HCT116 (cell line): ENCODE measurements at places on chromosomes 12 and 14.
A peak's percentile ranks its signal among the peaks of the same experiment; 100 is the strongest.

DNA sequence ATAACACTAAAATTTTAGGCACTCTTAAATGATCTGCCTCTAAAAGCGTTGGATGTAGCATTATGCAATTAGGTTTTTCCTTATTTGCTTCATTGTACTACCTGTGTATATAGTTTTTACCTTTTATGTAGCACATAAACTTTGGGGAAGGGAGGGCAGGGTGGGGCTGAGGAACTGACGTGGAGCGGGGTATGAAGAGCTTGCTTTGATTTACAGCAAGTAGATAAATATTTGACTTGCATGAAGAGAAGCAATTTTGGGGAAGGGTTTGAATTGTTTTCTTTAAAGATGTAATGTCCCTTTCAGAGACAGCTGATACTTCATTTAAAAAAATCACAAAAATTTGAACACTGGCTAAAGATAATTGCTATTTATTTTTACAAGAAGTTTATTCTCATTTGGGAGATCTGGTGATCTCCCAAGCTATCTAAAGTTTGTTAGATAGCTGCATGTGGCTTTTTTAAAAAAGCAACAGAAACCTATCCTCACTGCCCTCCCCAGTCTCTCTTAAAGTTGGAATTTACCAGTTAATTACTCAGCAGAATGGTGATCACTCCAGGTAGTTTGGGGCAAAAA lies 4.1 kb downstream of the CDKN1B start:
- no peak for DNase-seq

DNA sequence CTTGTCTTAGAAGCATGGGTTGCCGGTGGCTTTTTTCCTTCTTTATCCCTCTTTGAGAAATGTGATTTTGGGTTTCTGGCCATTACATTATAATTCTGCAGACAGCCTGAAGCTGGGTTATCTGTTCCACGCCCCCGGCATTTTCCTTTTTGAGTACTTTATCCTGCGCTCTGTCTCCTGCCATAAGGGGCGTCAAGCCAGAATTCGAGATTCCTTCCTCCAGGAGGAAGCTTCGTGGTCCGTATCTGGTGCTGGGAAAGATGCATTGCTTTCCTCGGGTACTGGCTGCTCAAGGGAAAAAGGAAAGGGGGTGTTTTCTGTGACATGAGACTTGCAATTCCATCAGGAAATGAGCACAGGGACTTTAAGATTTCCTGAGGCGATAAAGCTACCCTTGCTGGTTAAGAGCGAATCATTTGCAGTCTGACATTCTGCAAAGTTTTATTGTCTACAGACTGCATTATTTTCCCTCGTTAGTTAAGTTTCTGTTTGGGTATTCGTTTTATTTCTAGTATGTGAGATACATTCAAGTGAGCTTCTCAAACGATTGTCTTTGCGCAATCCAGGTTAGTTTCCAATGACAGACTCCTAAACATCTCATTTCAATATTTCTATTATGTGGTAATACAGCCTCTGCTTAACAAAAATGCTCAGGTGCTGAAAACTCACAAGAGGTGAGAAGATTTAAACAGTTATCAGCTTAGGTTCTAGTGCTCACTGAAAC lies 694 bp downstream of the AKAP5 start:
- no peak for DNase-seq

DNA sequence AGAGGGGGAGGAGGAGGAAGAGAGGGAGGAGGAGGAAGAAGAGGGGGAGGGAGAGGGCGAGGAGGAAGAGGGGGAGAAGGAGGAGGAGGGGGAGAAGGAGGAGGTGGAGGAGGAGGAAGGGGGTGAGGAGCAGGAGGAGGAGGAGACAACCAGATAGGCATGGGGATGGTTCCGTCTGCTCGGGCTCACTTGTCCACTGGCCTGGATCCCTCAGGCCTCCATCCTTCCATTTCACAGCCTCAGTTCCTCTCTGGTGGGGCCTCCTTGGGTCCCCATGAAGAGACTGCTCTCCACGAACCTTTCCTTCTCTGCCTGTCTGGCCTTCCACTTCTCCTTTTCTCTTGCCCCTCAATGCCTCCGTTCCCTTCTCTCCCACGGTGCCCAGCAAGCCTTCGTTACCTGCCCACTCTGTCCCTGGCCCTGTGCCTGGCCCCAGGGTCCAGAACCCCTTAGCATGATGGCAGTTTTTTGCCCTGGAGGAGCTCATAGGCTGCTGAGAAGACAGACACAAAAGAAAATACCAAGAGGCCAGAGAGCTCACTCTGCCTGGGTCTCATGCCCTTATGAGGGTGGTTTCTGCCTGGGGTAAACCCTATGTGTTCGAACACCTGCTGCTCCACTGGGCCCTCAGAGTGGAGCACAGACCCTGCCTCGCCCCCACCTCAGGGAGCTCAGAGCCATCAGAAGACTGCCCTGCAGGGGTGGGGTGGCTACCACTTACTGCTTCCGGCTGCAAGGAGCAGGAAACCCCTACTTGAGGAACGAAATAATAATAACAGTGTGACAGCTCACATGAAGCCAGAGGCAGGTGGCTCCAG lies 11.7 kb upstream of the CACNA2D4 start:
- no peak for DNase-seq

DNA sequence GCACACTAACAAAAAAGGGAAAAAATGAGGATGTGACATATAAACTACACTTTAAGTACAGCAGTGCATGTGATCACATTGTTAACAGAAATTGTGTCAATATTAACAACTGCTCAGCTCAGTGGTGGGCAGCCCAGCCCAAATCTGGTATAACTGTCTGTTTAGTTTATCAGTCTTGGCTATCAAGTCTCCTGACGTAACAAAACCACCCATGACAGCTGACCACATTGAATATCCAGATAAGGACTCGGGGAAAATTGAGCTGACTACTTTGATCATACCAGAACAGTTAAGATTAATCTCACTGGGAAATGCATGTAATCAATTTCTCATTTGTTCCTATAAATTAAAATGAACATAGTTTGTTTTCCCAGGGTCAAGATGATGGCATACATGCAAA lies 396.6 kb downstream of the SNAPC1 start:
- no peak for DNase-seq

DNA sequence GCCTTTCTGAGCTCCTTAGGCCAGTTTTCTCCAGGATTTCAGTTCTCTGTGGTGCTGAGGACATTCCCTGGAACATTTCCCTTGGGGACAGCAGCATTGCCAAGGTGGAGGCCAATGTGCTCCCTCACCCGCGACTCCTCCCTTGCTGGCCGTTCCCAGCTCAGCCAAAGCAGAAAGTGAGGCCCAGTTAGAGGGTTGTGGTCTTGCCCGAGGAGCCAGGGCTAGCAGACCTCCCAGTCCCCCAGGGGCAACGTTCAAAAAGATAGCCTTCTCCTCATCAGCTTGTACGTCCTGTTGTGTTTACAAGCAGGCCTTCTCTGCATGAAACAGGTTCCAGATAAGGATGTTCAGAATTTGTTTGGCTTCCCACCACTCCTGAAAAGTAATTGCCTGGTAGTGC lies 78.4 kb downstream of the SSPN start:
- no peak for DNase-seq

GRCh38 chr12:49553512-49554088 lies 14.3 kb downstream of the MCRS1 start:
- DNase-seq: peak; percentile 45

DNA sequence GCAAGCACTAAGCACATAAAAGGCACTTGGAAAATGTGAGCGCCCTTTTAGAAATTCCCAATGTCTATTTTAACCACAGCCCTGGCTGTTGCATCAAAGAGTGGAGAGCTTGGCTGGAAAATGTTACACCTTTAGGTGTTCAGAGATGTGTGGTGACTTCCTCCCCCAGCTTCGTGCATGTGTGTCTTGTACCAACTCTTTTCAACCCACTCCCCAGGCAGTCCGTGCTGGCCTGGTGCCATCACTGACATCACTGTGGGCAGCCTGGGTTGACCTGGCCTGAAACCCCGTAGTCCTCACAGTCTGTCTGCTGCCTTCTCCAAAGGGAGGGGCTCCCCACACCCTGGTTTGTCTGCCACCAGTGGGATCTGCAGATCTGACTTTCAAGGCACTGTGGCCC lies 101.8 kb downstream of the SCARB1 start:
- no peak for DNase-seq

- DNase-seq: no peak
These were observed 9.0 kb upstream of the FKBP11 start for GRCh38 chr12:48934312-48934706.

- DNase-seq: no peak
These were observed 69.4 kb upstream of the PTPRQ start for GRCh38 chr12:80374615-80375014.

GRCh38 chr12:67068761-67069450 lies 200.3 kb upstream of the CAND1 start:
- no peak for DNase-seq

DNA sequence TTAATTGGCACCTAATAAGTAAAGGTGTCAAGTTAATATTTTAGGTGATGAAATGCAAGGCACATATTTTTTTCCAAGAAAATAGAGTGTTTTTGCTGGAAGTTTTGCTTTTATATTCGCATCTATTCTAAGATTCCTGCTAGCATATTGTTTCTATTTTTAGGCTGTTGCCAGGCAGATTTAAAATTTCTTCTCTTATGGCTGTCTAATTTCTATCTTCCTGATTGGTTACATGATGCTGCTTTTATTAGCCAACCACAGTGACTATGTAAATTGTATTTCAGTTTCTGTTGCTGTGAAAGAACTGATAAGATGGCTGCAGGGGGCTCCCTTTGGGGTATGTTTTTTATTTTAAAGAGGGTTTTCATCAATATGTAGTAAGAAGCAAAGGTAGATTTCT lies 42.7 kb downstream of the ATF7IP start:
- DNase-seq: no peak

DNA sequence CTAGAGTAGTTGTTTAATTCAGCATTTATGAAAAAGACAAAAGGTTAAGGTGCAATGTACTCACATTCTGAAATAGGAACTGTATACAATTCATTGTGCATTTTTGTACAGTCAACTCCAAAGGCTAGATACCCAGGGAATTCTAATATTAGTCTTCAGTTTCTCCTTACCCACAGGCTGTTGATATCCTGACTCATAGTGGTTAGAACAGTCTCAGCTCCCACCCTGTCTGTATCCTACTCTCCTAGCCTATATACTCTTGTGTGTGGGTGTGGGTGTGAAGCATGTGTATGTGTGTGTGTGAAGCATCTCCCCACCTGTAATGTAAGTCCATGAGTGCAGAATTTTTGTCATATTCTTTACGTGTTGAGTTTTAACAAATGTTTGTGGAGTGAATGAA lies 229.5 kb downstream of the NAV3 start:
- DNase-seq: no peak

- DNase-seq: no peak
These were observed 2.0 kb upstream of the NTF3 start for GRCh38 chr12:5429741-5430557.

DNA sequence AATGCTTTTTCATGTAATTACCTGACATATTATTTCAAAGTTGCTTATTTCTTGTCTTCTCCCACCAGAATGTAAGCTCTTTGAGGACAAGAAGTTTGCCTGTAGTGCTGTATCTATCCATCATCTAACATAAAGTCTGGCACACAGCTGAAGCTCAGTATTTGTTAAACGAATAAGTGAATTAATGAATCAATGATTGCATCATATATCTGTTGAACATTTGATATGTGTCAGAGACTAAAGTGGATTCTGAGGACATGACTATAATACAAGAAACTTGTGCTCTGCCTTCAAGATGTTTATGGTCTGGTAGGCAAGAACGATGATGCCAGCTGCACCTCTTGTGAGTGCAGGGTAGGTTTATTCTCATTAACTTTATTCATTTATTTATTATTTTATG lies 115.4 kb upstream of the SCAF11 start:
- DNase-seq: no peak

- DNase-seq: peak; percentile 47
These were observed 67.8 kb upstream of the PLEKHG3 start for GRCh38 chr14:64636208-64636979.

DNA sequence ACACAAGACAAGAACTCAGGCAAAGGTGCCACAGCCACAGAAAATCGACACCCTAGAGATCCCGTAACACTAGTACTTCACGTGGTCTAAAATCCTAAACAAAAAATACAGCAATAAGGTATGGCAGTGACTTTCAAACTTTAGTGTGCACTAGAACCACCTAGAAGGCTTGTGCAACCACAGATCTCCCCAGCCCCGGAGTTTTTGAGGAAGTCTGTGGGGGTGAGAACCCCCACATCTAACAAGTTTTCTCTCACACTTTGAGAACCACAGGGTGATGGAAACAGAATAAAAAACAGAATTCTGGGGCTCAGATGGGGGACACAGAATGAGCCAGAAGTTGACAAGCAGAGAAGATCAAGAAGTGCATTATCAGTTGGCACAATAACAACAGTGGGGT lies 254.0 kb downstream of the ANO6 start:
- no peak for DNase-seq

GRCh38 chr14:99229654-99230207 lies 42.3 kb downstream of the BCL11B start:
- no peak for DNase-seq

DNA sequence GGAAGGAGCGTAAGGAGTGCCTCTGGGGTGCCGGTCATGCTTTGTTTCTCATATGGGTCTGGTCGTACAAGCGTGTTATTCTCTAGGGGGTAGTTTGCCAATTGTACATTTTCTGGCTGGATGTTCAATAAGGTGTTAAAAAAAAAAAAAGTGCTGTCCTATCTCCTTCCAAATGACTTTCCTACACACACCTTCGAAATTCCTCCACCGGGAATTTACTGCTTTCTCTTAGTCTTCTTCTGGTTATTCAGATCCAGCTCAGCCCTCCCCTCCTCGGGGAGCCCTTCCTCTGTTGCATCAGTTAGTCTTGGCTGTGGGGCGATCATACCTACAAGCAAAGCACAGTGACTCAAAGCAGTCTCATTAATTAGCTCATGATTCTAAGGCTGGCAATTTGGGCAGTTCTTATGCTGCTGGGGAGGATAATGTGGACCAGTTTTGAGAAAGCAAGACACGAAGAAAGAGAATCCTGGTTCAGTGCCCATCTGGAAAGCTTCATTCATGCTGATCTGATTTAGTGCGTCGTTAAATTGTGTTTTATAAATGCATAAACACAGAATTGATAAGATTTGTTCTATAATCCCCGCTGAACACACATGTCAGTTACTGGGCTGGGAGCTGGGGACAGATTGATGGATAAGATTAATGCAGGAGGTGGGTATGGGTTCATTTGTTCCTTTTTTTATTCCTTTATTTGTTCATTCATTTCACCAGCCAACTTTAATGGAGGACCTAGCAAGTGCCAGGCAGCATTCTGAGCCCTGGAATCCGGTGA lies 9.2 kb upstream of the CLMN start:
- no peak for DNase-seq

DNA sequence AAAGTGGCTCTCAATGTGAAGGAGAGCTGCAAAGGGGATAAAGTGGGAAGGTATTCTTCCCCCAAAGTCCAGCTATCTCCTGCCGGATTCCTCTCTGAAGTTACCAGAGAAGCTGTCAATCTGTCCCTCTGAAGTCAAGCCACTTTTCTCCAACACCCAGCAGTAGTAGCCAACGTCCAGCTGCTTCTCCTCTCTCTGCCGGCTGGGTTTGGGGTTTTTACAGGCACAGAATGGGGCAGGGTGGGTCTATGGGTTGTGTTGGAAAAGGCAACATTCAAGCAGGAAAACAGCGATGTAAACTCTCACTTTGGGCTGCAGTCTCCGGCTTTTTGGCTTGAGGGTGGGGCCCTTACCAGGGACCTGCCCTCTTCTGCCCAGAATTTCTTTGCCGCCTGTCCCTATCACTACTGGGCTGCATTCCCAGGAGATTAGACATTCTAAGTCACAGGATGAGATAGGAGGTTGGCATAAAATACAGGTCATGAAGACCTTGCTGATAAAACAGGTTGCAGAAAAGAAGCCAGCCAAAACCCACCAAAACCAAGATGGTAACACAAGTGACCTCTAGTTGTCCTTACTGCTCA lies 16.3 kb downstream of the CAPZA3 start:
- no peak for DNase-seq
